ENCODE measurements at places on chromosomes 12 and 14.
A peak's percentile ranks its signal among the peaks of the same experiment; 100 is the strongest.

- peaks cover 1% of the 10 kb centered on the region for H3K36me3 ChIP-seq
- H3K27me3 ChIP-seq, result no peaks in the 10 kb centered on the region
- no peaks in the 10 kb centered on the region for H3K4me1 ChIP-seq
- H3K27ac ChIP-seq, result peak overlapping the region; percentile 90
- no peak overlapping the region for H3K4me3 ChIP-seq
These were observed 24.0 kb downstream of the TCTN1 start for GRCh38 chr12:110637869-110638441.

- no peaks in the 10 kb centered on the region for H3K36me3 ChIP-seq
- no peak overlapping the region for H3K4me3 ChIP-seq
- H3K4me1 ChIP-seq, result no peaks in the 10 kb centered on the region
These were observed 351.7 kb upstream of the MDGA2 start for GRCh38 chr14:48027115-48027514.

- H3K27me3 ChIP-seq, result no peaks in the 10 kb centered on the region
- no peaks in the 10 kb centered on the region for H3K36me3 ChIP-seq
- no peak overlapping the region for H3K4me3 ChIP-seq
- no peak overlapping the region for H3K27ac ChIP-seq
- DNase-seq, result no peak
These were observed 19.7 kb downstream of the SOAT2 start for GRCh38 chr12:53122961-53123468.

DNA sequence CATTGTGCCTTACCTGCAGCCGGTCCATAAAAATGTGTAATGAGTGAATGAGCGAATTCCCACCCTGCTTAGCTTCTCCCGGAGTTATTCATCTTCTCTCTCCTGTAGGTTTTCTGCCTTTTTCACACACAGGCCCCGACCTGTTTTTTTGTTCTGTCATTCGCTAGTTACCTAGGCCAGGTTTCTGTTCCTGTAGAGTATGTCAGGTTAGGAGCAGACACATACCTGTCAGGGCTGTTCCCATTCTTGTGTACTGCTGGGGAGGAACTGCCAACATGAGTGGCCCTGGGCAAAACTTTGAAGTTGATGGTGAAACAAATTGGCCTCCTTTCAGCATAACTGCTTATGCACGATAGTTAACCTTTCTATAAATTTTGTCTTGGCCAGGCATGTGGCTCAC is 140.1 kb downstream of the SYNE2 start:
- H3K27ac ChIP-seq, result no peak overlapping the region
- no peak overlapping the region for H3K4me3 ChIP-seq
- peaks cover 43% of the 10 kb centered on the region for H3K36me3 ChIP-seq

- H3K4me3 ChIP-seq, result no peak overlapping the region
- H3K27ac ChIP-seq, result peak overlapping the region; percentile 91
- no peak for DNase-seq
- H3K4me1 ChIP-seq, result no peaks in the 10 kb centered on the region
- no peaks in the 10 kb centered on the region for H3K27me3 ChIP-seq
These were observed 172.1 kb downstream of the TSPAN9 start for GRCh38 chr12:3249081-3249800.

DNA sequence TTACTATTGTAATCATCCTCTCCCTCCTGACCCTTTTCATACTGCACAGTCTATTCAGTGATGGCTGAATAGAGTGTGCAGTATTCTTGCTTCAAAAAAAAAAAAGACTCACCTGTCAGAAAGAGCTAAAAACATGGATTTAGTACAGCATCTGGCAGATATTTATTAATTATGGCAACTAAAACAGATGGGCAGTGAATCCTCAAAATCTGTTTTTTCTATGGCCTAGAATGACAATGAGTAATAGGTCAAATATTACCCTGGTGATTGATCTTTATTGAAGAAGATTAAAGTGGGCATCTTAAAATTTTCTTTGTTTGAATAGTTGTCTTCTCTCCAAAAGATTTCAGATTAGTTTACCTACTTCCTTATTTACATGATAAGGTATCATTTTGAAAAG is 543.6 kb downstream of the FOXG1 start:
- no peak overlapping the region for H3K27ac ChIP-seq
- H3K27me3 ChIP-seq, result no peaks in the 10 kb centered on the region
- no peaks in the 10 kb centered on the region for H3K4me1 ChIP-seq

GRCh38 chr12:122604993-122605392 is 77.9 kb downstream of the KNTC1 start:
- H3K27ac ChIP-seq, result no peak overlapping the region
- H3K4me1 ChIP-seq, result no peaks in the 10 kb centered on the region

DNA sequence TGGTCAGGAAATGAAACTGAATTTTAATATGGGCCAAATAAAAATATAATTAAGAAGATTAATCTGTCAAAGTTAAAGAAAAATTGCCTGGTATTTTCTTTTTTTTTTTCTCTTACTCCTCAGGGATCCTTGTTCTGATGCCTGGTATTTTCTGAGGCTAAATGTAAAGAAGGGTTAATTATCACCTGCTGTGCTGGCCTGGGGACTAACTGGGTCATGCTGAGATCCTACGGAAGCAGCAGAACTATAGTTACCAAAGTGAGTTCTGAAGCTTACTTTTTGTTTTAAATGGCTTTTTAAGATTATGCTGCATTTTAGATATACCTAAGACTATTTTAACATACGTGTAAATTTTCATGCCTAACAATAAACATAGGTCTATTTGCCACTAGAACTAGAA is 23.3 kb downstream of the ZC2HC1C start:
- H3K27me3 ChIP-seq, result no peaks in the 10 kb centered on the region
- no peak overlapping the region for H3K4me3 ChIP-seq
- no peak overlapping the region for H3K27ac ChIP-seq
- DNase-seq, result no peak

- no peak overlapping the region for H3K27ac ChIP-seq
- H3K27me3 ChIP-seq, result no peaks in the 10 kb centered on the region
- H3K4me3 ChIP-seq, result no peak overlapping the region
- no peaks in the 10 kb centered on the region for H3K36me3 ChIP-seq
These were observed 55.6 kb upstream of the ZDHHC17 start for GRCh38 chr12:76708296-76708695.

DNA sequence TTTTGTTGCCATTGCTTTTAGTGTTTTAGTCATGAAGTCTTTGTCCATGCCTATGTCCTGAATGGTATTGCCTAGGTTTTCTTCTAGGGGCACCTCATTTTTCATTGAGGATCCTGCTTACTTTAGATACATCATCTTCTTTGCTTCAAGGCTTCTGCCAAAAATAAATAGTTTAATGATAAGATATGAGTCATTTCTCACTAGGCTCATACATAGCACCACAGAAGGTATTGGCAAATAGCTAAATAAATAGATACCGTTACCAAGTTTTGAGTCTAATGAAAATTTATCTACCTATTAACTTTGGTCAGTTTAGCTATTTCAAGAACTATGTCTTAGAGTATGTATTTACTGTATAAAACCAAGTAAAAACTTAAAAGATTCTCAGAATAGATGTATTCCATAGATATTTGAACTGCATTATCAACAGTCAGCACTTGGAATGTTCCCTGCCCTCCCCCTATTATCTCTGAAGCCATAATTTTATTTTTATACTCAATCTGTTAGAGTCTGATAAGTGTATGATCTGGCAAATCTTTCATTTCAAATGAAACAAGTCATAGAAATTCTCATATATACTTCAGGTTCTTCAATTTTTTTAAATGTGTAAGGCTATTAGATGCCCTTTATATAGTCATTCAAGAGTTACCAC is 310.2 kb downstream of the CCDC91 start:
- H3K27ac ChIP-seq, result no peak overlapping the region
- no peak for DNase-seq
- no peaks in the 10 kb centered on the region for H3K4me1 ChIP-seq
- no peak overlapping the region for H3K4me3 ChIP-seq
- H3K27me3 ChIP-seq, result no peaks in the 10 kb centered on the region

- no peak overlapping the region for H3K27ac ChIP-seq
- H3K4me1 ChIP-seq, result no peaks in the 10 kb centered on the region
- H3K4me3 ChIP-seq, result no peak overlapping the region
These were observed 513.8 kb downstream of the NRXN3 start for GRCh38 chr14:78683981-78684380.

GRCh38 chr14:94600148-94600545 is 12.0 kb upstream of the SERPINA3 start:
- DNase-seq, result no peak
- H3K27ac ChIP-seq, result peak overlapping the region; percentile 71
- no peaks in the 10 kb centered on the region for H3K36me3 ChIP-seq
- H3K27me3 ChIP-seq, result no peaks in the 10 kb centered on the region
- H3K4me1 ChIP-seq, result peaks cover 52% of the 10 kb centered on the region
